Liver (tissue), 10 donors: ENCODE measurements at places on chromosomes 4 and X.

- no peak for DNase-seq
- no peaks in the 10 kb centered on the region for H3K4me1 ChIP-seq
- H3K27ac ChIP-seq: no peak overlapping the region
- H3K36me3 ChIP-seq: no peaks in the 10 kb centered on the region
- H3K4me3 ChIP-seq: no peak overlapping the region
Measured at GRCh38 chrX:51795136-51795535, 51.9 kb downstream of the GSPT2 start.

DNA sequence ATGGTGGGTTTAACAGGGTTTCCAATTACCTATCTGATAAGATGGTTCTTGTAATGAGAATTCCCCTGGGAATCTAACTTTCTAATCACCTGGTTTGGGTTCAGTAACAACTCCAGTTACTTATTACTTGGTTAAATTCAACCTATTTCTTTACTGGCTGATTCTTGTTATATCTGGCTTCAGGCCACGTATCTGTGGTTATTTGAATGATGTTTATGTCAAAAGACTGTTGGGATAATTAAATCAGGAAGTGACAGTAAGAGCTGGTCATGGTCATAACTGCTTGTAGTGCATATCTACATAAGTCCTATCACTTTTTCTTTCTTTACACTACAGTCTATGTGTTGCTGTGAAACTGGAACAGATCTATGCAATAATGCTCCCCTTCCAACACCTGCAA lies 108.1 kb downstream of the MID1 start:
- no peaks in the 10 kb centered on the region for H3K27me3 ChIP-seq
- H3K4me3 ChIP-seq: no peak overlapping the region
- H3K27ac ChIP-seq: no peak overlapping the region
- no peaks in the 10 kb centered on the region for H3K36me3 ChIP-seq

DNA sequence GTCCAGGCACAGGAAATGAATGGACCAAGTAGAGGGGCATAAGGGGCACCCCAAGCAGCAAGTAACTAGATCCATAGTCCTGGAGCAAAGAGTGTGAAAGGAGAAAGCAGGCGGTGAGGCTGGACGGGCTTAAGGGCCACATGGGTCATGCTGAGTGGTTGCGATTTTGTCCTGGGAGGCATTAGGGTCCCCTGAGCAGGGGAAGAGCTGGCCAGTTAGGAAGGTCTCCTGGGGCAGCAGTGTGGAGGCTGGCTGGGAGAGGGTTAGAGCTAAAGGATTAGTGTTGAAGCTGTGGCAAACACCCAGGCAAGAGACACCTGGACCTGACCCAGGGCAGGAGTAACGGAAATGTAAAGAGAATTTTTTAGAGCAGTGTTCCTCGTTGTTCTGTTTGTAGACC lies 26.5 kb downstream of the MYOZ2 start:
- H3K27me3 ChIP-seq: peaks cover 2% of the 10 kb centered on the region
- no peak overlapping the region for H3K27ac ChIP-seq
- H3K36me3 ChIP-seq: no peaks in the 10 kb centered on the region
- no peak for DNase-seq
- no peaks in the 10 kb centered on the region for H3K4me1 ChIP-seq

DNA sequence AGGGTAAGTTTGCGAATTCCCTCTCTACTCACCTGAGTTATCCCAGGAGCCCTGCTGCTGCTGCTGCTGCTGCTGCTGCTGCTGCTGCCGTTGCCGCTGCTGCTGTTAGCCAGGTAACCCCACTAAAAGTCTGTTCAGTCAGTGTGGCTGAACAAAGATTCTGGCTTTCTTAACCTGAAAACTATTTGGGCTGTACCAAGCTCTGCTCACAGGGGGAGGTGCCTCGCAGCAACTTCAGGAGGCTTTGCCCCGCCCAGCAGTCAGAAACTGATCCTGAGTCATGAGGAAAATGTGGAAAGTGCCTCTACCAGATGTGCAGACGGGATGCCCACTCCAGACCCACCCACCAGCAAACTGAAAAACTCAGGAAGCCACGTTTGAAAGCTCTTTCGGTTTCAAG lies at the start of gene CAPN6:
Gene CAPN6 (minus strand): TSS at position 145 of the 400 bp plus-strand sequence. CDS start 6,547 bp downstream, outside the sequence.
- no peaks in the 10 kb centered on the region for H3K27me3 ChIP-seq
- no peak for DNase-seq
- H3K4me1 ChIP-seq: no peaks in the 10 kb centered on the region

GRCh38 chr4:15020502-15021286 lies 18.4 kb downstream of the CPEB2 start:
- no peak overlapping the region for H3K4me3 ChIP-seq
- H3K36me3 ChIP-seq: peaks cover 16% of the 10 kb centered on the region
- H3K4me1 ChIP-seq: no peaks in the 10 kb centered on the region
- H3K27ac ChIP-seq: no peak overlapping the region
- H3K27me3 ChIP-seq: no peaks in the 10 kb centered on the region
- DNase-seq: no peak

DNA sequence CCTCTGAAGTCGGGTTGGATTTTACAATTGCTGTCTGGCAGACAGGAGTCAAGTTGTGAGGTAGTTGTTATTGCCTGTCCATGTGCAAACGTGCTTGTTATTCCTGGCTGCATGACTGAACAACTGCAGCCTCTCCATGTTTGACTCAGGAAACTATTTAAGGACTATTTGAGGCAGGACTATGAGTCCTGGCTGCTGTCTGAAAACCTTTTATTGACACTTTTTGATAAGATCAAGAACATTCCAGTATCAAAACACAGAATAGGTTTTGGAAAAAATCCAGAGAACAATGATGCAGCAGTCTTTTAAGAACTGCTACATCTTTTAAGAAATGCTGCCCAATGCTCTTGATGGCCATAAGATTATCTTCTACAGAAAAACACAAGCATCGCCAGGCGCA lies 10.0 kb upstream of the SPRY1 start:
- DNase-seq: no peak
- no peaks in the 10 kb centered on the region for H3K27me3 ChIP-seq
- no peak overlapping the region for H3K27ac ChIP-seq
- H3K4me3 ChIP-seq: no peak overlapping the region
- no peaks in the 10 kb centered on the region for H3K36me3 ChIP-seq
